Stimulated activated CD4-positive, alpha-beta T cell treated with anti-CD3 and anti-CD28 coated beads, Interleukin-4, amount 100 ng/mL, for 4 hours (primary cell): ENCODE measurements at places on chromosomes 5 and 9.

DNA sequence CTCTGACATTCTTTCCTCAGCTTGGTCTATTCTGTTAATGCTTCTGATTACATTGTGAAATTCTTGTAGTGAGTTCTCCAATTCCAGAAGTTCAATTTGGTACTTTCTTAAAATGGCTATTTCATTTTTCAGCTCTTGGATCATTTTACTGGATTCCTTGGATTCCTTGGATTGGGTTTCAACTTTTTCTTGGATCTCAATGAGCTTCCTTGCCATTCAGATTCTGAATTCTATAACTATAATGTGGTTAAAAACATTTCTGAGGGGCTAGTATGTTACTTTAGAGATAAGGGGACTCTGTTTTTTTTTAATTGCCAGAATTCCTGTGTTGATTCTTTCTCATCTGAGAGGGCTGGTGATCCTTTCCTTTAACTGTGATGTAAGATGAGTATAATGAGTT lies 136.4 kb downstream of the MCTP1 start:
- no peak for DNase-seq

GRCh38 chr9:137149942-137150616 lies 11.1 kb downstream of the GRIN1 start:
- no peak for DNase-seq

GRCh38 chr9:1274334-1274733 lies 224.2 kb downstream of the DMRT2 start:
- no peak for DNase-seq

DNA sequence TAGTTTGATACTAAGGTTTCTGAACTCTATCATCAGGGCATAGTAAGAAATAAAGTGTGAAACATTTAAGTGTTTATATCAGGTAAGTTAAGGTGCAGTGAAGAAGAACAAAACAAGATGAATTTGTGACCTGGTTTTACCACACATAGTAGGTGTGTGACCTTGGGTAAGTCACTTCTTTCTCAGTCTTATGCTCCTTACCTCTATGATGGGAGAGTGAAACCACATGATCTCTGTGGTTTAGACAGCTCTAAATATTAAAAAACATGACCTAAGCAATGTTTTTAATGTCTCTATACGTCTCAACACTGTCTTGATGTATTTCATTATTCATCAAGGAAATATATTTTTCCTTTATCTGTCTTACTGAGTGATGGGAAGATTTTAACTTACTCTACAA lies 629.6 kb upstream of the DMAC1 start:
- no peak for DNase-seq

DNA sequence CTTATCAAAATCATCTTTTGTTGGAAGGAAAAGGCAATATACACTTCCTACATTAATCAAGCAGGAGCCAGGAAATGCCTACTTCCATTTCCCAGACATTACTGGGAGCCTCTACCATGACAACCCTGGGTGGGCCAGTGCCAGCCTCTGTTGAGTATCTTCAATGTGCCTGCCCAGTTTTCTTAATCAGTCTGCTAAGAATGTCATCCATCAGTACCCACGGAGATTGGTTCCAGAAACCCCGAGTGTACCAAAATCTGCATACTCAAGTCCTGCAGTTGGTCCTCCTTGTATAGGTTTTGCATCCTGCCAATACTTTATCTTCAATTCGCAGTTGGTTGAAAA lies 82.4 kb downstream of the MARCHF3 start:
- no peak for DNase-seq

DNA sequence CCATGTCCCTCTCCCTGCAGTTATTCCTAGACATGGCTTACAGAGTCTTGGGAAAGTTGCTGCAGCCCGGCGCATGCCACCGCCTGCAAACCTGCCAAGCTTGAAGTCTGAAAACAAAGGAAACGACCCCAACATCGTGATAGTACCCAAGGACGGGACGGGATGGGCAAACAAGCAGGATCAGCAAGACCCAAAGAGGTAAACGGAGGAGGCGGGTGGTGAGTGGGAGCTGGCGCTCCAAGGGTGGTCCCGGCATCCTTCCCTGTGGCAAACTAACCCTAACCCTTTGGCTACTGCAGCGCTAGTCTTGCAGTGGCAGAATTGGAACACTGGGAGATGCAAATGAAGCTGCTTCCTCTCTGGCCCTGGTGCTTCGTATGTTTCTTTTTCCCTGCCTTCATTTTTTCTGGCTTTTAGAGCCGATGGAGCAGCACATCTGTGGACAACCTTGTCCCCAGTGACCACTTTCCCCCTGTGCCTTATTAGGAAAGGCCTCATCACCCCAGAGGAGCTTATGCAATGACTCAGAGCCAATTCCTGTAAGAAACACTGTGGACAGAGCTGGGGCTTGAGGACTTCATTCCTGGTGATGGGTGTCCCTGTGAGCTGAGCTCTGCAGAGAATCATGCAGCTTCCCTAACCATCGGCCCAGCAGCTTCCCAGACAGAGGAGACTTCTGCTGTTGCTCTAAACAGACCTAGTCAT lies 38.9 kb downstream of the PRRC2B start:
- DNase-seq, result no peak

GRCh38 chr5:16502866-16503265 lies 37.3 kb upstream of the ZNF622 start:
- DNase-seq, result no peak

DNA sequence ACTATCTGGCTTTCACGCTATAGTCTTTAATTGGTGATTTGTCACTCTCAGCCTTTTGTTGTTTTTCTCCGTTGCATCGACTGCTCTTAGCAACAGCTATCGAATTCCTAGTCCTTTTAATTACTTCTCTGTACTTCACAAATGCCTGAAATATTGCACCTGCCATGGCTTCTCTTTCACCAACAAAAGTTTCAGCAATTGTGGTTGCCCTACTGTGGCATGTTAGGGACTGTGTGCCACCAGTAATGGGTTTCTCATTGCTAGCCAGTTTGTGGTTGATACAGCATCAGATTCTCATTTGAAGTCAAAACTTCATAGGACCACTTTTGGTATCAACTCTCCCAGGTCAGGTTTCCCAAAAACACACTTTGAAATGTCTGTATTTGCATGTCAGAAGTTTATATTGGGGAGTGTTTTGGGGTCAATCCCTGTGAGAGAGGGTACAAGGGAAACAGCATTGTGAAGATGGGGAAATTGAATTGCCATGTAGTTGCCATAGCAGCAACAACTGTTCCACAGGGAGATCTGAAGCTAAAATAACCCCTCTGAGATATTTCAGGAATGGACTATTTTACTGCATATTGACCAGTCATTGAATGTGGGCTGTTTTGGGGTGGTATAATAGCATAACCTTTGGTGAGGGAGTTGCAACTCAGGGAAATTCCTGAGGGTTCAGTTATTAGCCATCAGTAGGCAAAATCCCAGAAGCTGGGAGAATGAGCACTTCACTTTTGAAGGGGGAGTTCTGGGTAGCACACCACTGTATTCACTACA lies 99.2 kb downstream of the WDR70 start:
- no peak for DNase-seq

DNA sequence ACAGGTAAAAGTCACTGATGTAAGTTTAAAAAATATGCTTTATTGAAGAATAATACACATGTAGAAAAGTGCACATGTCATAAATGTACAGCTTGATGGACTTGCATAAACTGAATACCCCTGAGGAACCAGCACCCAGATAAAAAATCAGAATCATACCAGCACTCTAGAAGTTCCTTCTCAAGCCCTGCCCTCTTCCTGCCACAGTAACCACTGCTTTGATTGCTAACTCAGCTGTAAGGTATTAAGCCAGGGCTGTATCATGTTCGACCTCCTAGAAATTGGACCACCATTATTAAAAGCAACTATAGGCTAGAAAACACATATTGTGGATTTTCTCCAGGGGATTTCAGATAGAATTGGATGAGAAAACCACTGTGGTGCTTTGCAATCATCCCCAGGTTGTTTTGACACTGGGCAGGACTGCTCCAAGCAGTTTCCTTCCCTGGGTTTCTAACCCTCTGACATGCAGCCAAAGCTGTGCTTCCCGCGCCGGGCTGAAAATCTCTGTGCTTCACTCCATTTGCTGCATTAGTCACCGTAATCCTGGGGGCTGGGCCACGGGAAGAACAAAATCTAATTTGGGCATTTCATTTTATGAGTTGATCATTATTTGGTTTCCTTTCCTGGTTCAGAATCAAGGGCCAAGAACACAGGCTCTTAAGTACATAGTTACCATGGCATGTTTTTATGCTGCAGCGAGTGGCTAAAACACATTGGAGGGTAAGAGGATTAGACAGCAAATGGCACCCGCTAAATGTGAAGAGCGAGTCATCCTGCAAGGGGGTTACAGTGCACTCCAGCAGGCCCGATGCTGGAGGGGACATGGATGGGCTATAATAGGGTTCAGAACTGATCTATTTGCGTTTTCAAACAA lies 139.4 kb upstream of the IL12B start:
- no peak for DNase-seq

- DNase-seq, result no peak
Measured at GRCh38 chr9:37301854-37302172, 120.7 kb upstream of the GRHPR start.

DNA sequence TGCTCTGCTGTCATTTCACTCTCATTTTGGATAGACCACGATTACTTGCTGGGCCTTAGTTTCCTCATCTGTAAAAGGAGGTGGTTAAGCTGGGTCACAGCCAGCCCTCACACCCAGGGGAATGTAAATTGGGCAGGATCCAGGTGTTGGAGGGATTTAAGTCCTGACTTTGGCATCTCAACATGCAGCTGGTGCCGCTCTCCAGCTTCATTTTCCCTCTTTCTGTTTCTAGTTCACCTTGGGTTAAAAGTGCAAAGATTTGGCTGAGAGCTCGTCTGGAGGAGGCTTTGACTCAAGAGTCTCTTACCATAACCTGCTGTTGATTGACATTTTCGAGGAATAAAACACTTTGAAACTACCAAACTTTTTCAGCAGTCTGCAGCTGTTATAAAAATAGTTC lies 144.3 kb upstream of the DHFR start:
- DNase-seq, result no peak

- DNase-seq, result no peak
Measured at GRCh38 chr5:73663161-73663859, 37.3 kb downstream of the ARHGEF28 start.

DNA sequence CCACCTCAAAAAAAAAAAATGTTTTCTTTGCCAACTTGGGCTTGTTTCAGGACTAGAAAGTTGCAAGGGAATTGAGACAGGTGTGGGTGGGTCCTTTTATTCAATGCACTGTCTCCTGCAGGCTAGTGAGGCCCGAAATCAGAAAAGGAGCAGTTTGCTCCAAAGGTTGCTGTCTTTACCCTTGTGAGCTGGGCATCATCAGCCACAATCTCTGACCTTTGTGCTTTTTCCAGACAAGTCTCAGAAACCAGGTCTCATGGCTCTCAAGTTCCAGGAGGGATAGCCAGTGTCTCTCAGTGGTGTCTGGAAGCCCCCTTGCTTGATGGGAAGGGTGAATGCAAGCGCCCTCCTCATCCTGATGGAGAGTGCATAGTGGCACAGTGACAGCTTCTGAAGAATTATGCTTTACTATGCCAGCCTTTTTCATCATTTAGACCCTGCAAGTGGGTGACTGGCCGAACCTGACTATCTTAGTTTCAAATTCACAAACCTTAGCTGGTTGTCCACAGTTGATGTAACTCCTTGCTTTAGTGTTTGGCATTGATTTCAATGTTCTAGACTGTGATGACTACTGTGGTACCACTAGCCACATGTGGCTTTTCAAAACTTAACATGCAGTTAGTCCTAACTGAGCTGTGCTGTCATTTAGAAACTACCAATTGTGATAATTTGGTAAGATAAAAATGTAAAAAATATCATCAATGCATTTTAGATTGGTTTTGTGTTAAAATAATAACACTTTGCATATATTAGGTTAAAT lies 468.6 kb downstream of the GADD45G start:
- DNase-seq, result no peak

DNA sequence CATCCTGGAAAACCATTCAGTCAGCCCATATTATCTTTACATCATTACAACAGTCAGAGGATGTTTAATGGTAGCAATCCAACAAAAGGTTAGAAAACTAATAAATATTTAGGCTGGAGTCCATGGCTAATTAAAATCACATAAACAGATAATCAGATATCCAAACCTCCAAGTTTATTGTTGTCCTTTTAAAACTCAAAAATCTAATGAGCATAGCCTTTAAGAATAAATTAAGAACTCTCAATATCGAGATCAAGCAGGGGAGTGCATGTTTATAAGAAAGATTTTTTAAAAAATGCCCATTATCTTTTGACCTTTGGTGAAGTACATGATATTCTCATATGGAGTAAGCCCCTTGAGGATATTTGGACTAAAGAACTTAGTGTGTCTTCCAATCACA lies 842.9 kb upstream of the SEMA6A start:
- no peak for DNase-seq

DNA sequence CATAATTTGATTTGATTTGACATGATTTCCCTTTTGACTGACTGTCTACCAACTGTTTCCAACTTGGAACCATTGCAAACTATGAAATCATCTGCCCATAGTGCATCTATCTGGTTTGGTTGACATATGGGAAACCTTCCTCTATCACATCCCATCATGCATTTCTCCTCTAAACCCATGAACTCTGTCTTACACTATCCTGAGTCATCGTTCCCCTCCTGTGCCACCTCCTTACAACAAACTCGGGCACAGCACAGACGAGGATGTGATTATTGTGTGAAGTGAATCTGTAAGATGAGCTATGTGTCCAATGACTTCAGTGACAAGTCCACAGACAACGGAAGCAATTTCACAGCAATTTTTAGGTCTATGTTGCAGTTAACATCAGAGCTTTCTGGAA lies 126.1 kb downstream of the NPR3 start:
- DNase-seq, result no peak

DNA sequence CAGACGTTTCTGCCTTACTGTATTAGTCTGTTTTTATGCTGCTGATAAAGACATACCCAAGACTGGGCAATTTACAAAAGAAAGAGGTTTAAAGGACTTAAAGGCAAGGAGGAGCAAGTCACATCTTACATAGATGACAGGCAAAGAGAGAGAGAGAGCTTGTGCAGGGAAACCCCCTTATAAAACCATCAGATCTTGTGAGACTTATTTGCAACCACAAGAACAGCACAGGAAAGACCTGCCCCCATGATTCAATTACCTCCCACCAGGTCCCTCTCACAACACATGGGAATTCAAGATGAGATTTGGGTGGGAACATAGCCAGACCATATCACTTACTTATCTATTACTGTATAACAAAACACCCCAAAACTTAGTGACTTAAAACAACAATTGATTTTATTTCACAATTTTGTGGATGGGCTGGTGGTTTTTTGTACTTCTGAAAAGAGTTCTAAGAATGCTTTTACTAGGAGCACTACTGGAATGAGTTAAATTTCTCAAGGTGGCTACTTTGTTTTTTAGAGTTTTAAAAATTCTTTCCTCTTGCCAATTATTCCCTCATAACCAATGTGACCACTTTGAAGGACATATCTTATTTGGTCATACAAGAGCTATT lies 10.3 kb downstream of the RUSC2 start:
- DNase-seq, result no peak

DNA sequence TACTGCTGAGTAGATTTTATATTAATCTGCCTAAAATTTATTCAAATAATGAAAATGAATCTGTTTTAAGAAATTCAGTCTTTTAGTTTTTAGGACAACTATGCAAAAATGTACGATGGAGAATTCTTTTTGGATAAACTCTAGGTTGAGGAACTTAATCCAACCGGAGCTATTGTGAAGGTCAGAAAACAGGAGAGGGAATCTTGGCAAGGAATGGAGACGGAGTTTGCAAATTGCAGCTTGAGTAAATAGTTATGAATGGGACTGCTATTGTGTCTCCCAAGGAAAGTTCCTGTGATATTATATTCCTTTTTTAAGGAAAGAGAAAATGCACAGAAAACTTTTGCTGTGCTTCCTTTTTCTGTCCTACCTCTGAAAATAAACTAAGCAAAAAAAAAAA lies 67.9 kb downstream of the IQGAP2 start:
- DNase-seq, result no peak

- DNase-seq, result no peak
Measured at GRCh38 chr5:112208699-112209615, 210.1 kb downstream of the EPB41L4A start.

- DNase-seq, result no peak
Measured at GRCh38 chr5:36778336-36778735, 98.2 kb upstream of the NIPBL start.
